ENCODE measurements at places on chromosomes 5 and 9.

DNA sequence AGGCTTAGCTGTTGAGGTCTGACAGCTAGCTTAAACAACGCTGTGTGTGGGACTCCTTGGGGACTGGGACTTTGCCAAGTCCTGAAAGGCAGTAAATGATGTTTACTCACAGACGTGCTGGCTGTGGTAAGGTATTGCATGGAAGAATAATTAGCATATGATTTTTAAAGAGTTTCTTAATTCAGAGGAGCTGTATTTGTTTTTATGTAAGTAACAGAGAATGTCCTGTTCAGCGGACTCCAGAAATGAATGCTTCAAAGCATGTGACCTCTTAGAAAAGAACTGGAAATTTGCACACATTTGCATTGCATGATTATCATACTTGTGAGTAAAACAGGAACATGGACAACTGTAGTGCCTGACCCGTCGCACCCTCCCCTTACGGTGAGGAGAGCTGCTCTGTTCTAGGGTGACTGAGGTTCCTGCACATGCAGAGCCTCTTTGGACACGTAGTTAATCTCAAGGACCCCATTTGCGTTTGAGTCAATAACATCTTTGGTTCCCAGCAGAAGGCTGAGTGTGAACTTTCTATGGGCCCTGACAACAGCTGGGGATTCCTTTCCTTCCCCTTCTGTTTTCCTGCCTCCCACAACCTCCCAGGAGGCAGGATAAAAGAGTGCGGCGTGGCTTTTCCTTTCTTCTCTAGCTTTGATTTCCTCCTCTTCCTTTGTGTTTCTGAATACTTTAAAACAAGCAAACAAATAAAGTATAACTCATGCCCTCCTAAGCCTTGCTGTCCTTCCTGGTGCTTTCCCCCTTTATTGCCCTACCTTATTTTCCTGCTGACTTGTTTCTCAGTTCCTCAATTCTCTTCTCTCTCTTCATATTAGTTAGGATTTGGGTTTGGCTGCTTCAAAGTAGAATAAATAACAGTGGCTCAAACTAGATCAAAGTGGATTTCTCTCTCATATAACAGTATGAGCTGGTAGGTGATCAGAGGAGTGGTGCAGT, 157.2 kb upstream of the CD180 start:
- peak; percentile 95 for ATAC-seq

DNA sequence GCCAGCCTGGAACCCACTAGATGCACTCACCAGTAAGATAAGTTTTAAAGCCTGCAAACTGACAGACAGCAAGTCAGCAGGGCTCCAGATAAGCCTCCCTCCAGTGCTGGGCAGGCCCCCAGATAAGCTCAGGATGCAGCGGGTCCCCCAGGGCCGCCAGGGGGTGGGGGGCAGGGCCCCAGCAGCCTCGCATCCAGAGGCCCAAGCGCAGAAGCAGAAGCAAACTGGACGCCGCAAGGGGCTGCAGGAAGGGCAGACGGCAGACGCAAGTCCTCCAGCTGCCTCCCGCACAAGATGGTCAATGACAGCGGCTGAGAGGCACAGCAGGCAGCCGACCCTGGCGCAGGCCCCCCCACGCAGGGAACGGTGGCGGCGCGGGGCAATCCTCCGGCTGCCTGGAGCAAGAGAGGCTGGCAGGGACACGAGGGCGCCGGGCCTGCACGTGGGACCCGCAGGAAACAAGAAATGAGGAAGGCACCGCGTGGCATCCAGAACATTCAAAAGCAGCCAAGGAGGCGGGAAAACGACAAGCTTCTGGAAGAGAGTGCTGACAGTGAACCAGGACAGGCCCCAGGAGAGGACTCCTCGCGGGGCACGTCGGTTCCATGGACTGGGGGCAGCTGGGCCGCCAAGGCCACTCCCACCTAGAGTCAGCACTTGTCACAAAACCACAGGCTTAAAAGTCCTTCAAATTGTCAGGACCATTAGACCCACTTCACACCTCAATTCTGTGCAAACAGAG, 49.8 kb downstream of the ROR2 start:
- ATAC-seq: no peak

GRCh38 chr9:127853312-127854183, 910 bp downstream of the ENG start:
- no peak for ATAC-seq

DNA sequence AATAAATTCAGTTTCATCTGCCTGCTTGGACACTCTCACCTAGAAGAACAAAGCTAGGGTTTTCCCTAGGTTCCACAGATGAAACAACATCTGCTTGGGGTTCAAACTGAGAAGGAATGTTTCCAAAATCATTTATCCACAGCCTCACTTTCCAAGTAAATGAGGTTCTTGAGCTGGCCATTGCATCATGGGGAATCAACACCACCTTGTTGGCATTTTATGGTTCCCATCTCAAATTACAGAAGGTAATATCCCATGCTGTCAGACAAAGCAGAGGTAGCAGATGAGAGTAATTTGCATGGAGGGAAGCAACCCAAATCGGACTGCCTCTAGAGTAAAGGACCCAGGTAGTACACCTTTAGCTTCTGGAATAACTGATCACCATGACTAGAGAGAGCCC, 10.5 kb upstream of the NR4A3 start:
- no peak for ATAC-seq

- ATAC-seq: no peak
Measured at GRCh38 chr5:83044926-83045325, 32.3 kb downstream of the TMEM167A start.

Measured in motor neuron (in vitro differentiated cells).